ENCODE measurements at places on chromosomes 3 and 15.
A peak's percentile ranks its signal among the peaks of the same experiment; 100 is the strongest.

- DNase-seq = no peak
These were observed 4.6 kb downstream of the SUMF1 start for GRCh38 chr3:4462369-4463040.

GRCh38 chr15:88607951-88608350 lies 13.2 kb upstream of the AEN start:
- no peak for DNase-seq

GRCh38 chr3:130658678-130659077 lies 88.0 kb downstream of the PIK3R4 start:
- no peak for DNase-seq

- DNase-seq = no peak
These were observed 44.4 kb downstream of the PCOLCE2 start for GRCh38 chr3:142844339-142844977.

DNA sequence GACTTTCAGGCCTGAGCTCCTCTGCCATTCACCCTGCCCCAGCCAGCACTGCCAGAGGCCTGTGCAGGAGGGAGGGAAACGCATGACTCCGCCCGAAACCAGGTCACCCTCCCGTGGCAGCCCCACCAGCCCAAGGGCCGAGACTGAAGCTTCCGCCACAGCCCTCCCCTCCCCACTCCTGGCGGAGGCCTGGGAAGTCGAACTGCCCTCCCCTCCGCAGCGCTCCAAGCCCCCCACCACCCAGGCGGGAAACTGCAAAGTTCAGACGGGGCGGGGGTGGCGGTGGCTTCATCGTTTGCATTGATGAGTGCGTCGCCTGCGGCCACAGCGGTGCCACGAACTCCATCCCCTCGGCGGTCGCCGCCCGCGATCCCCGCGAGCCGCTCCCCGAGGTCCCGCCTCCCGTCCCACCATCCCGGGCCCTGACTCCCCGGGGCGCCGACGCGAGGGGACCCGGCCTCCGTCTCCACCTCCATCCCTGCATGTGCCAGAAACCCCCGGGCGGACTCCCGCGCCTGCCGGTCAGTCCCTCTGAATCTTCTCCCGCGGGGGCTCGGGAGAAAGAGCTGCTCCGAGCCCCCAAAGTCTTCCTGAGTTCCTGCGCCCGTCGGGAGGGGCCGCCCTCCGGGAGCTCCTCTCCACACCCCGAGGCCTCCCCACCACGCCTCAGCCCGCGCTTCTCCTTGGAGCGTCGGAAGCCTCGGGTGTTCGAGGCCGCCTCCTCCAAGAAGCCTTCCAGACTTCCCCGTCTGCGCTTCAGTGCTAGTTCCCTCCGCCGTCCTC lies 698 bp downstream of the MELTF start:
- DNase-seq = peak; percentile 7

GRCh38 chr3:13822871-13823585 lies 56.8 kb downstream of the WNT7A start:
- no peak for DNase-seq

DNA sequence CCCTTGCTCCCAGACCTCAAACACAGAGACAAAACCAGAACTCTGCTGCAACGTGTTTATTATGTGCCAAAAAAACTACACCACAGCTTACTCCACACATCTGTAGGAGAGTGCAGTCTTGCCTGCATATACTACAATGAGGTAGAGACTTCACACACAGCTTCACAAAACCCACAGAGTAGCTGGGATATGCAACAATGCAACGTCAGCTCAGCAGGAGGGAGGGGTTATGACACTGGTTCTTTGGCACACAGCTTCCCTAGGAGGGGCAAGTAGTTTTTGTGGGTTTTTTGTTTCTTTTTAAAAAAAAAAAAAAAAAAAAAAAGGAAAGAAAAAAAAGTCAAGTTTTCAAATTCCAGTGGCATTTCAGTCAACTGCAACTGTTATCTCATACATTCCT lies 2.9 kb upstream of the RPS17 start:
- no peak for DNase-seq

DNA sequence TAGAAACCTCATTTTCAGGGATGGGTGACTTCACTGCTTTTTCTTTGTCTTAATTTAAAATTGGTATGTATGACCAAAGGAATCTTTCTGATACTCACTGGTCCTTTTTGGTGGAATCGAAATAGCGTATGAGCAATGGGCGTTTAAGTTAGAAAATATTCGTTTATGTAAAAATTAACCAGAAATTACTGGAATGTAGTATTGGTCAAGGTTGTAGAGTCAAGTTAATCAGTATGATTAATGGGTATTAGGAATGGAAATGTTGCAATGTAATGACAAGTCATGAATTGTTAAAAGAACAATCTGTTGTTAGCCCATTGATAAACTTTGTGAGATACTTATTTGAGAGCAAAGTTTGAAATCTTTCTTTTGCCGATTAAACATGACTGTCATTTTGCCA lies 36.9 kb downstream of the AKAP13 start:
- DNase-seq = no peak

GRCh38 chr3:39569095-39569494 lies 101.6 kb downstream of the MOBP start:
- DNase-seq = no peak

- no peak for DNase-seq
These were observed 295.8 kb upstream of the TBL1XR1 start for GRCh38 chr3:177493091-177493490.

- no peak for DNase-seq
These were observed 141.8 kb downstream of the FILIP1L start for GRCh38 chr3:99972380-99973104.

DNA sequence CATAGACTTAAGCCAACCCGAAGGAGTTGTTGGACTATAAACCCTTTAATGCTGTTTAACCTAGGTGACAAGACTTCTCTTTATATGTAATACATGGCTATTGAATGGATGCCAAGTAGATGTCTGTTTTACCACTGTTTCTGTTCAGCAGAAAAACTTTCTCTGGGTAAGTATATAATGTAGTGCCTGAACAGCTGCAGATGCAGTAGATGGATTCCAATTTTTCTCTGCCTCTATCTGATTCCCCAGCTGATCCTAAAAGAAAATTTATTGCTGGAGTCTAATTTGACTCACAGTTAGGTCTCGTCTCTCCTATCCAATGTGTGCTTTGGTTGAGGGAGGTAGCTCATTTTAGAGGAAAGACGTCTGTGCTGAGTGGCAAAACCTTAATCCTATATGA lies 256.5 kb upstream of the CBLB start:
- no peak for DNase-seq

DNA sequence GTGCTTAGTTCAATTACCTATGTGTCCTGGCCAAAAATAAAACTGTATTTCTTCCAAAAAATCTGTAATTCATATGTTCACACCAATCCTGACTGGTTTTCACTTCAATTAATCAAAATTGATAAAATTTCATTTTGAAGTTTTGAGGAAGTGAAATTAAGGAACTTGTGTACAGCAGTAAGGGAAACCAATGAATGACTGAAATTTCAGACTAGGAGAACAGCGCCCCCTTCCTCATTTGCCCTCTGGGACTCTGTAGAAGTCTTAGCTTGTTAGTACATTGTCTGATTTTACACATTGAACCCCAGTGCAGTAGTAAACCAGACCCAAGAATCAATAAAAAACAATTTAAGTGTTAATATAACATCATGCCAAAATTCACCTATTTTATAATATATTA lies 495.3 kb upstream of the AGTR1 start:
- DNase-seq = no peak

Measured in CD4-positive, alpha-beta T cell treated with Interleukin-4 for 1 hour (primary cell).